ENCODE measurements at places on chromosomes 5 and 9.
A peak's percentile ranks its signal among the peaks of the same experiment; 100 is the strongest.

- DNase-seq: no peak
These were observed 20.5 kb upstream of the PDCD1LG2 start for GRCh38 chr9:5489630-5490490.

DNA sequence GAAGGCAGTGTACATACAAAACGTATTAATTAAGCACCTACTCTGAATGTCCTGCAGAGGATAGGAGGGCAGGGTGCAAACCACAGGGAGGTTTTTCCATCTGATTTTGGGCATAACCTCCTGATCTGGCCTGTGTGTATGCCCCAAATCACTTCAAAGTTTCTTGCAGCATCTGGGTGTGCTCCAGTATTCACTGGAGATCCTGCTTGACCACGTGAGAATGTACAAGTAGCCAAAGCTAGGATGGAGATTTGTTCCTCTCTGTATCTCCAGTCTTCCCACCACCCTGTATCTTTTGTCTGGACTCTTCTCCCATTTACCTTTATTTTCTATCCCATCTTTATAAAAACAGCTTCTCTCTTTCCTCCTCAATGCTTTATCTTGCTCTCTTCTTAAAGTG lies 207.7 kb downstream of the FBXL7 start:
- no peak for DNase-seq

- no peak for DNase-seq
These were observed 215.5 kb downstream of the PDZD2 start for GRCh38 chr5:31854181-31855133.

DNA sequence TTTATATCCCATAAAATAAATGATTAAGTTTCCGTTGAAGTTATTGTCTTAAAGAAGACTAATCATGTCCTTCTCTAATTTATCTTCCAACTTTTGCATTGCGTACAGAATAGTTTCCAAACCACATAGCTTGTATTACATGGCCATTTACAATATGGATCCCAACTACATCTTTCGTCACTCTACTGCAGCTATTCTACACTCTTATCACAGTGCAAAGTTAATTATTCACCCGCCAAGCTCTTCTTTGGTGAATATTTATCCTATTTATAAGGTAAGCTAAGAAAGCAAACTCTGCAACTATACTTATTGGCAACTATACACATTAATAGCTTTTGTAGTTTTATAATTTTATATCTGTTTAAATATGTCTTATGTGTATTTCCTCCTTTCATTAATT lies 75.9 kb upstream of the ADAMTS19 start:
- no peak for DNase-seq

GRCh38 chr5:36521838-36522745 lies 84.3 kb upstream of the SLC1A3 start:
- DNase-seq: no peak

DNA sequence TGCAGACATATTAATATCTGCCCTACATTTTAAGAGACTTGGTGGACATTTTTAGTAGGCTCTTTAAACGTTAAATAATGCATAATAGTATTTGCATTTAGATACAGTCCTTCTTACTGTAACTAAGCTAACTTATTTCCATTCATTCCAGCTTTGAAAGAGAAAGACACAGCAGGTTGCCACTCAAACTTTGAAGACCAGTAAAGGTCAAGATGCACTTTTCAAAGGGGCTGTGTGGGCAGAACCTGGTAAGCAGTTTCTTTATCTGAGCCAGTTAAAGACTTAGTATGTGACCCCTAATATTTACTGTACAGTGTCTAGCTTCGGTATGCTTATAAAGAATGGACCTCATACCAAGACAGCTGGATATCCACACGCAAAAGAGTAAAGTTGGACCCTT lies 20.8 kb downstream of the PLGRKT start:
- no peak for DNase-seq

DNA sequence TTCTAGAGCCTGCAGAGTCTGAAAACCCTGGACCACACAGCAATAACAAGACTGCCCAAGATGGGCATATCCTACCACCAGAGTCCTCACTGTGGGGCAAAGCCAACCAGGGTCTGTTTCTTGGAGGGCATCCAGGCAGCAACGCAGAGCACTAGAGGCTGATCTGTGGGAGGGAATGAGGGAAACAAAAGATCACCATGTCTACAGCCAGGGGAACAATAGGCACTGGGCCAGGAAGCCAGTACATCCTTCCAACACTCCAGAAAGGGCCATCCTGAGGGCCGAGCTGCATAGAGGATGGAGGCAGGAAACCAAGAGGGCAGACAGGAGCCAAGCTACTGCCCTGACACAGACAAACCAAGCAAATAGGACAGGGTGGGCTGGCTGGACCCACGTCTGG lies 416.1 kb upstream of the IRX4 start:
- no peak for DNase-seq

GRCh38 chr9:93035106-93035660 lies 23.3 kb upstream of the SUSD3 start:
- DNase-seq: no peak

DNA sequence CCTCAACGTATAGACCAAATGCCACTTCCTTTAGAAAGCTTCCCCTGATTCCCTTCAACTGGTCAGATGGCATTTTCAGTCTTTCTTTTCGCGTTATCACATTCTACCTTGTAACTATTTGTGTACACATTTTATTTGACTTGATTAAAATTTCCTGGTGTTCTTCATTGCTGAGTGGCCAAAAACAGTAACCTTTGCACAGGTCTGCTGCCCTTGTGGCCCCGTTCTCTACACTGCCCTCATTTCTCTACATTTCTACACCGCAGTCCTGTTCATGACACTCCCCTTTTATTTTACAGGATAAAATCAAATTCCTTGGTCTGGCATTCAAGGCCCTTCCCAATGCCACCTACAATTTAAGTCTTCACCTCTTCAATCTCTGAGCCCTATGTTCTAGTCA lies 334.2 kb upstream of the SLC30A5 start:
- no peak for DNase-seq

- DNase-seq: no peak
These were observed 18.6 kb upstream of the SLC6A19 start for GRCh38 chr5:1182633-1183423.

- DNase-seq: no peak
These were observed 285.3 kb downstream of the ENC1 start for GRCh38 chr5:74355041-74355824.

GRCh38 chr5:122500245-122501088 lies 188.4 kb downstream of the SNCAIP start:
- no peak for DNase-seq

DNA sequence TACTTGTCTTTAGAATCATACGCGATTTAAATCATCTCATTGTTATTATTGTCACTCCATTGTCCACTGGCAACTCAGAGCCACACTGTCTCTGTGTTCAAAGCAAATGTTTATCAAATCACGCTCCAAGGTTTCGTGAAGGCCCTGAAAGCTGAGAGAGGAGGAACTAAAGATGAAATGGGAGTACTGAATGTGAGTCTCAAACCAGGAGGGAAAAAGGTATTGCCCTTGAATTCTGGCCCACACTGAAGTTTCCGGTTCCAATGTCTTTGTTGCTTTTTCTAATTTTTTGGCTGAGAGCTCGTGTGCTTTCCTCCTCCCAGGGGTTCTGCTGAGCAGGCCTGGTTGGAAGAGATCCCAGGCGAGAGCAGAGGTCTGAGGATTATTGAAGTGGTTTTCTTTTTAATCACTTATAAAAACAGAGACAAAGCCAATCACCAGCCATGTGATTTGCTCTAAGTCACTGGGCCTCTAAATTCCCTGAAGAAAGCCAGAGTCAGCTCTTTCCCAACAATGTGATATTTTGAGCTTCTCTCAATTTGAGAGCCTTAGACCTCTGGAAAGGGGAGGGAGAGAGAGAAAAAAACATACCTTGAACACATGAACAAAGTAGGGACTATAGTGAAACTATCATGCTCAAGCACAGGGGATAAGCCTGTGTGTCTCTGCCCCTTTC lies 420.8 kb upstream of the GRAMD2B start:
- no peak for DNase-seq

DNA sequence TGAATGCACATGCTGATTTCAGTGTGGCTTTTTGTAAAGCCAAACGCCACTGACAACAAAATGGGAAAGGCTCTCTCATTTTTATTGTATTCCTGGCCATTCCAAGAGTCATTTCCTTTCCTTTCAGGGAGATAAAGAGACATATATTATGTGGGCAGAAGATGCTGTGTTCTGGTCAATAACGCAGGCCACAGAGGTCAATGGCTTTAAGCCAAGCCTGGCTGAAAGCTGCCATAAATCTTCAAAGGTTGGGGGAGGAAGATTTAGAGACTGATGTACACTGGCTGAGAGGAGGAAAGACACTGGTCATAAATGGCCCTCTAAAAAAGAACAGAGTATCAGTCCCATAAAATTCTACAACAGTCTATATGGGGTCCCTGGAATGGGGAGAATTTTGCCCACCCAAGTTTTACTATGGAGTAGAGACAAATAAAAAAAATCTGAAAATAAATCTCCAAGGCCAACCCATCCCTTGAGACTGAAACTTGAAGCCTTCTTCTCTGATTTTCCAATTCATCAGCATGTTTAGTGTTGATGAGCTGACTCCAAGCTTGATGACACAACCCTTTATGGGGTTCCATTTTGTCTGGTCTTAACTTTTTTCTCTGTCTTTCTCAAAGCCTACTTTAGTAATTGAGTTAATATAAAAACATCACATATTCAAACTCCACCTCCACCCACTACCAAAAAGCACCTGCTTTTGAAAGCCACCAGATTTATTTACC lies 152.1 kb upstream of the SLC24A2 start:
- no peak for DNase-seq

GRCh38 chr9:119963258-119963797 lies 594.1 kb upstream of the BRINP1 start:
- no peak for DNase-seq

- DNase-seq: no peak
These were observed 431.6 kb downstream of the IRX1 start for GRCh38 chr5:4027088-4027734.

- DNase-seq: no peak
These were observed 390.8 kb downstream of the NNT start for GRCh38 chr5:43993634-43994351.

- DNase-seq: no peak
These were observed 132.9 kb downstream of the LIFR start for GRCh38 chr5:38423276-38424147.

- DNase-seq: no peak
These were observed 53.1 kb downstream of the TSPAN17 start for GRCh38 chr5:176700239-176700847.

DNA sequence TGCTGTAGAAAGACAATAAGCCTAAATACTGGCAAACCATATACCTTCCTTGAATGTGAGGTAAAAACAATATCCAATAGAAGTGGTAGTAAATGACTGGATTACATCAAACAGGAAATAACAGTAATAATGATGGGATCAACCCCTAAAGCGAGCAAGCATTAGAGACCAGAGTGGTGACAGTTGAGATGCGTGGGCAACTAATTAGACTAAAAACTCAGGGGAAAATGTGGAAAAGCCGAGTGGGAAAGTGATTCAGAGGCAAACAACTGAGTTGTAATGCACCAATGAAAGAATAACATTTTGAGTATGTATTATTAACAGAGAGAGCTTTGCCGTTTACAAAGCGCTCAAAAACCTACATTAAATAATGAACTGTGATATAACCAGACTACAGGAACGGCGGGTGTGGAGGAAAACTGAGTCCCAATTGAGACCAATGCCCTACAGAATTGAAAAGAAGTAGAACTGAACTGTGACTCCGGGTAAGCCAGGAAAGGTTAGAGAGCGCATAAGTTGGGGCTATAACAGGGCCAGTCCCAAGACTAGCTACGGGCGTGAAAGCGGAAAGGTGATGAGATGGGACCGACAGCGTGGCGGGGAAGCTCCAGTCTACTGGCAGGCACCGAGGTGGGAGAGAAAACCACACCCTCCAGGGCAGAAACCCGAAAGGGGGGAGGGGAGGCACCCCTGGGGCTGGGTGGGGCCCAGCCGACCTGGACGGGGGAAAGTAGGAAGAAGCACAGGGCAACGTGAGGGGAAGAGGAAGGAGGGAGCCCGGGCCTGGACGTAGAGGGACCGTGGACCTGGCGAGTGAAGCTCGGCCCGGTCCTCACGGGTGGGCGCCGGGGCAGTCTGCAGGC lies 592 bp downstream of the UBAP2 start:
- no peak for DNase-seq

- DNase-seq: peak; percentile 69
These were observed 473.6 kb upstream of the TNC start for GRCh38 chr9:115591584-115591984.

DNA sequence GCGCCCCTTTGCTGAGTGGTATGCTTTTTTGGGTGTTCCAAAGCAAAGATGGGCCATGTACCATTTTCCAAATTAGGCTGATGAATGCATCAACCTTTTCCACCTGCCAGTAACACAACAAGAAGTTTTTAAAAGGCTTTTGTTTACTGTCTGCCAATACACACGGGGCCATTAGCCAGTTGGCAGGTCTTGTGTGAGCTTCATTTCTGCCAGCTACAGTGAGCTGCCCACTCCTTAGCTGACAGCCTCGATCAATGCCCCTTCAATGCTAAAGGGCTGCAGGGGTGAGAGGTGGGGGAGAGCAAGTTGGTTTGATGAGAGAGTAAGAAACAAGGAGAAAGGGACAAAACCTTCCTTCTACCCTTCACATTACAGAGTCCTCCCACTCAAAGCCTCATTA lies 128.7 kb downstream of the C5orf15 start:
- no peak for DNase-seq

GRCh38 chr9:13911473-13911872 lies 402.5 kb downstream of the NFIB start:
- DNase-seq: no peak

DNA sequence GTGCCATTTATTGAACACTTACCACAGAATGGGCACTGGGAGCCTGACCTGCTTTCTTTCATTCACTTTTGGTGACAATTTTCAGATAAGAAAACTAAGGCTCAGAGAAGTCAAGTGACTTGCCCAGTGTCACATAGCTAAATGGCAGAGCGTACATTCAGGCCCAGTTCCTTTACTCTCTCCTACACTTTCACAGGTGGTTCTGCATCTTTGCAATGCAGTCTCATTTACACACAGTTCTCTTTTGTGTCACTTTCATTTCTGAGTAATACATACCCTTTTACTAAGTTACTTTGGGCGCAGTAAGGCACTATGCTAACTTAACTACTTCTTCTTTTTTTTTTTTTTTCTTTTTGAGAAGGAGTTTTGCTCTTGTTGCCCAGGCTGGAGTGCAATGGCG lies 8.3 kb downstream of the NFIL3 start:
- no peak for DNase-seq

DNA sequence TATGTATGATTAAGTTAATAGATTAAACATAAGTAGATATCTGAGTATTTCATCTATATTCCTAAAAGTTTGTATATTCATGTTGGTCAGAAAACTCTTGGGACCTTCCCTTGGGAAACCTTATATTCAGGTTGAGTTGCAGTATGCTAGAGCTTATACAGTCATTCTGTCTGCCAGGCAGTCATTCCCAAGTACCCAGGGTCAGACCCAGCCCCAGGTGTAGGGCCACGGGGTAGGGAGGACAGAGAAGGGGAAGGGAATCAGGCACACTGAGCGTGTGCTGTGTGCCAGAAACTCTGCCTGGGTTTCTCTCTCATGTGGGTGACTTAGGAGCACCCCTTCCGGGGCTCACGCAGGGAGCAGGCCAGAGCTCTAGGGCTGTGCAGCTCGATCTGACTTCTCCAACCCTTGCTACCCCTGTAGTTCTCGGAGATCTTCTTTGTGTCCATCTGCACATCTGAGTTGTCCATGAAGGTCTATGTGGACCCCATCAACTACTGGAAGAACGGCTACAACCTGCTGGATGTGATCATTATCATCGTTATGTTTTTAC lies 28.2 kb downstream of the CATSPER3 start:
- no peak for DNase-seq

GRCh38 chr5:142040285-142040684 lies 27.5 kb upstream of the GNPDA1 start:
- DNase-seq: no peak

- no peak for DNase-seq
These were observed 38.2 kb upstream of the CEP72 start for GRCh38 chr5:573976-574375.

All from keratinocyte (primary cell).